ENCODE measurements at places on chromosomes 6 and 20.

- DNase-seq = no peak
Observed at GRCh38 chr20:57313230-57313629, 16.4 kb upstream of the SPO11 start.

DNA sequence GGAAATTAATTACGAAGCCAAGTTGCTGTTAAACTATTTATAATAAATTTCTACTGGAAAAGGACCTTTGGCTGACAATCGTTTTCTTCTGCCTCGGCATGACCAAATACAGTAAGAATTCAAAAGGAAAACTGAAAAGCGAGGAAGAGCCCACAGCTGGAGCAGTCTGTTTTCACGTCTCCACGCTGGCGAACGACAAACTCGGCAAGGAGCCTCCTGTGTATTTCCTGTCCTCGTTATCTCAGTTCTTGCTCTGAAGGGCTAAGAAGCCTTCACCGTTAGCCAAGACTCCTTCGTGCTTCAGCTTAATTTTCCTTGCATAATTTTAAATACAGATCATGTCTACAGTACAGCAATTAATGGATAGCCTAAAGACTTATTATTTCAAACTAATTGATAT is 214.3 kb upstream of the PLCB4 start:
- DNase-seq = no peak

- DNase-seq = no peak
Observed at GRCh38 chr6:22880686-22881433, 311.5 kb downstream of the HDGFL1 start.

DNA sequence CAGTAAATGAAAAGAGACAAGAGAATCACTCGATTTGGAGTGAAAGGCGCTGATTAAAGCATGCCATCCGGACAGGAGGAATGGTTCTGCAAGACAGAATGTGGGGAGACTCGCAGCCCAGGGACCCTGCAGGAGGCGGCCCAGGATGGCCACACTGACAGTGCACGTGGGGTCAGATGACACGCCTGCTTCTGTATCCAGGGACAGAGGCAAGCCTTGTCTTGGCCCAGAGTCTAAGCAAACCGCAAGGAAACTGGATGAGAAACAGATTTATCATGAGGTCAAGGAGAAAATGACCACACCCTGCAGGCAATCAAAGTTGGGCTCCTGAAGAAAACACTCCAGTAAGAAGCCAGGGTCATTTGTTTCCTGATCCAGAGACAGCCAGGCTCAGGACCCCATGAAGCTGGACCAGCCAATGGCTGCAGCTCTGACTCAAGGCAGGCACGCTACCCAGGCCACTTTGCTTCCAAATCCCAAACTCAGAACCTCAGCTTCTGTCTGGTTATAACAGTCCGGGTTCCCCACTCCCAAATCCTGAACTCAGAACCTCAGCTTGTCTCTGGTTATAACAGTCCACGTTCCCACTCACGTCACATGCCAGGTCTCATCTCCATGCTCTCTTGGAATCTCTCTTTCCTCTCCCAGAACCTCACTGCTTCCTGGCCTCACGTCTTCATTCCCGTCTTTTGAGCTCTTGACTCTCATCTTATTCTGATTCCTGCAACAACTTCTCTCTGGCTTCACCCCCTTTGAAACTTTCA is 144.9 kb upstream of the THBS2 start:
- no peak for DNase-seq
